ENCODE measurements at places on chromosomes 16 and 17. TPM values are rescaled to one million over a fixed set of nuclear protein-coding genes. Genes with fewer than 3 reads are reported as not detected.

RMI2 gene
- total RNA-seq, result 5.9 TPM

DBF4B gene
- 4.9 TPM for total RNA-seq

EPN3 gene
- total RNA-seq, result 0.23 TPM

TBC1D3 gene
- total RNA-seq, result not detected
